ENCODE measurements at places on chromosomes 2 and 18.

- DNase-seq: no peak
Measured at GRCh38 chr2:15733867-15734673, 142.4 kb downstream of the DDX1 start.

DNA sequence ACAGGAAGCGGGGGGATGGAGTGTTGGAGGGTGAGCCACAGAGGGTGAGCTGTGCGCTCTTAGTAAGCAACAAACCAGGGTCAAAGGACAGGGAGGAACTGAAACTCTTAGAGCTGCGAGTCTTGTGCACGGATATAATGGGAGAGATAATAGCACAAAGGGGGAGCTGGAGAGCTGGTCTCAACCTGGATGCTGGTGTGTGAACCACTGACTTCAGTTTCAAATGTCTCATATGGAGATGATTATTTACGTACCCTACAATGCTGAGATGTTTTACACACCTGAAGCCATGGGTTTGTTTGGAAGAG, 35.9 kb downstream of the PTGR3 start:
- peak; percentile 21 for DNase-seq

- DNase-seq: no peak
Measured at GRCh38 chr2:240936106-240936505, 30.0 kb downstream of the CROCC2 start.

DNA sequence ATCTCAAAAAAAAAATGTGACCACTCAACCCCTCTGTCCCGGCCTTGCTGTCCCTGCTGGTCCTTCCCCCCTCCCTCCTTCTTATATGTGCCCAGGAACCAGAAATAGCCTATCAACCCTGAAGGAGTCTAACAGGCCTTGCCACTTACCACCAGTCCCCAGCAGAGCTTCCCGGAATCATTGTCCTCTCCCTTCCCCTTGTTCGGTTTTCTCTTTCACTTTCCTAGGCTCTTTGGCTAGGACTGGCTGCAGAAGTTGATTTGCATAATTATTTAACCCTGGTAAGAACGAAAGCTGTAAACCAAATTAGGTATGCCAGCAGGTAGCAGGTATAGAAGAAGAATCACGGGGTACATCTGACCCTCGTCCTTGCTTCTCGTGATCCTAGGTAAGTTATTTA, 72.6 kb upstream of the ZNF532 start:
- no peak for DNase-seq

DNA sequence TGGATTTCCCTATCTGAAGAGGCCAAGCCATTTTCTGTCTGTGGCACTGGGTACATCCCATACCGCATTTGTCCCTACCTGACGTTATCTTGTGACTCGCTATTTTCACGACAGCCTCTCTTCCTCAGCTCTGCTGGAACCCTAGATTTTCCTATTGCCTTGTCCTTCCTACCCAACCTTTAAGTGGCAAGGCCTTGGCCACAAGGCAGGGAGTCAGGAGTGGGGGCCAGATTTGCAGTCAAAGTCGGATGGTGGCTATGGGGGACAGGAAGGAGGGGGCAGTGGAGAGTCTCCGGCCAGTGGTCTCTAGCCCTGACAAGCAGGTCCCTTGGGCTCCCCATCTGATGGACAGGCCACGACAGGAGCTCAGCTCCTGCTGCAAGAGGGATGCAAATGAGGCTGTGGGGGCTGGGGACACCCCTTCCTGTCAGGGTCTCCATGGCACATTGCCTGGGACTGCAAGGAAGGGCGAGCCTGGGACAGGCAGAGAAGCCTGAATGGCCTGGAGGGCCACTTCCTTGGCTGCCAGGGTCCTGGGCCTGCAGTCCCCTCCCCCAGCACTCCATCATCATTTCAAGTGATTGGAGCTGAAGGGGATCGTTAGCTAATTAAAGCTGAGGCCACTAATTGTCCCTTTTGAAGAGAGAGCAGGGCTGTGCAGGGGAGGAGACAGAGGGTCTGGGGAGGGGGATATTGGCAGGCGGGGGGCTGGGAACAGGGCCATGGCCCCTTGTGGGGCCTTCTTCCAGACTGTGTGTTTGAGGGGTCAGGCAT, 6.3 kb upstream of the ECEL1 start:
- no peak for DNase-seq

- no peak for DNase-seq
Measured at GRCh38 chr2:30265052-30266015, 34.0 kb downstream of the LBH start.

- DNase-seq: no peak
Measured at GRCh38 chr18:60831971-60832370, 459.4 kb upstream of the MC4R start.

- no peak for DNase-seq
Measured at GRCh38 chr2:205902900-205903237, 183.1 kb downstream of the INO80D start.

- no peak for DNase-seq
Measured at GRCh38 chr2:151289972-151290866, 751 bp upstream of the NMI start.

DNA sequence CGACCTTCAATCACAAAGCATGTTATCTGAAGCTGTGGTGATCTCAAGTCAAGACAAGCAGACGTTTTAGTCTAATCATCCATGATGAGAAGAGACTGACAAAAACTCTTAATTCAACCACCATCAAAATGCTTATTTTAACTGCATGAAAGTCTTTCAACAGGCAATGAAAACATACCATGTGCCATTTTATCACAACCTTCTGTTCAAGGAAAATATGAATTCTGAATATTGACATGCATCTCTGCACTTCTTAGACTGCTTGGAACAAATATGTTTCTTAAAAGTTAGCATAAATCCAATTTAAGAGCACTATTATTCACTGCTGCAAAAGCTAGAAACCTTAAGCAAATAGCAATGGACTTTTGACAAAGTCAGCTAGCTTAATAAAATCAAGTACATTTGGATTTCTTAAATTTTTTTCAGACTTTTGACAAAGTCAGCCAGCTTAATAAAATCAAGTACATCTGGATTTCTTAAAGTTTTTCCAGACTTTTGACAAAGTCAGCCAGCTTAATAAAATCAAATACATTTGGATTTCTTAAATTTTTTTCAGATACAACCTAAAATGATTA, 70.9 kb downstream of the OLA1 start:
- DNase-seq: no peak

DNA sequence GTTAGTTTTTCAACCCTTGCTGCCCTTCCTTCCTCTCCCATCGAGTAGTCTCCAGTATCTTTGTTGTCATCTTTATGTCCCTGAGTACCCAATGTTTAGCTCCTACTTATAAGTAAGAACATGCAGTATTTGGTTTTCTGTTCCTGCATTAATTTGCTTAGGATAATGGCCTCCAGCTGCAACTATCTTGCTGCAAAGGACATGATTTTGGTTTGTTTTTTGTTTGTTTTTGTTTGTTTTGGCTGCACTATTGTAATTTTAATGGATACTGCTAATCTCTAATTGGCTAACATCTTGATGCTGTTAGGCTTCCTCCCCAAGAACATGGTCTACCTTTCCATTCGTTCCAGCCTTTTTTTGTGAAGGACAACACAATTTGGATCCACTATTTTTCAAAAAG, 31.2 kb upstream of the HNRNPLL start:
- no peak for DNase-seq

- no peak for DNase-seq
Measured at GRCh38 chr2:224410946-224411561, 9.1 kb upstream of the FAM124B start.

DNA sequence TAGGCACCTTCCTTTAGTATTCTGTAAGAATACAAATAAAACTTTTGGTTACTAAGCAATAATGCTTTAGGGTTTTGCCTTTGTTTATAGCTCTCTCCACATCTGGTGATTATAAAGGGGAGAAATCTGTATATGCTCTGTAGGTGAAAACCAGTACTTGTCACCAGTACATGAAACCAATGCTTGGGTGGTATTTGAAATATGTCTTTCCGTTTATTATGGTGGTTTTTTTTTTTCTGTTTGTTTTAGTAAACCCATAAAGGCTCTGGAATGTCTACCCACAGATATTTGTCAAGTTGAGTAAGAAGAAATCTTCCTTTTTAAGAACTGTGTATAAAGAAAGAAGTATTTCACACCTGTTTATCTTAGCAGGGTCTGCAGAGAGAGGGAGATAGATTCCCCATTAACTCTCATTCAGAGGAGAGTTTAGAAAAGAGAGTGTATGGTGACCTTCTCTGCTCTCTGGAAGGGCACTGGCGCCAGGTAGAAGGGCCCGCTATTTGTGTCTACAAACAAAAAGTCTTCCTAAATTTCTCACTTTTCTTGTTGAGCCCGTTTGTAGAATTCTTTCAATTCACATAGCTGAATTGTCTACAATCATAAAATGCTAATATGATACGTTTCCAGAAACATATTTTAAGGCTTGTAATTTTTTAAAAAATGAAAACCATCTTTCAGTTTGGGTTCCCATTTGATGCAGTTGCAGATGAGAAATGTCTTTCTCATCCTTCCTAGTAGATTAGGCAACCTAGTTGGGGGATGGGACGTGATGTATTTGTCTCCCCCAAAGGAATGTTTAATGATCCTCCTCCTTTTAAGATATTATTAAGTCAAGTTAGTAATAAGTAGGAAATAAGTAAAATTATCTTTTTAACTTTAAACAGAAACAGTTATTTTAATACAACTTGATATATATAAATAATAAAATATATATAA, 33.9 kb downstream of the MAP3K20 start:
- DNase-seq: no peak

DNA sequence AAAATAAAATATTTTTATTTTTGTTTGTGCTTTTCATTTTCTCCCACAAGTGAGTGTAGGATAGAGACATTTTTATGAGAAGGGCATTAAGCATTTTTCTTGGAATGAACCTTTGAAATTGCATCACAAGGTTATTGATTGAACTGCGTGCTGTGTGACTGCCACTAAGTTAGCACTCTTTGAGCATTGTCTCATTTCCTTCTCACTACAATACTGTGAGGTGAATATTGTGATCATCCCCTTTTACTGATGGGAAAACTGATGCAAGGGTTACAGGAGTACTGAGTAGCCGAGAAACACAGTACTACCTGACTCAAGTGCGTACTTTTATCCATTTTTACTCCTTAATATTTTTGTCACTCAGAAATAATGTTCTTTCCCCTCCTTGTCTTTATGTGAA, 2.0 kb downstream of the NBEAL1 start:
- no peak for DNase-seq

- peak; percentile 73 for DNase-seq
Measured at GRCh38 chr18:74353169-74353775, 37.6 kb downstream of the C18orf63 start.

GRCh38 chr2:146666340-146666739, 1178.5 kb upstream of the ACVR2A start:
- DNase-seq: no peak

GRCh38 chr2:129627437-129627836, 352.0 kb upstream of the RAB6C start:
- no peak for DNase-seq

DNA sequence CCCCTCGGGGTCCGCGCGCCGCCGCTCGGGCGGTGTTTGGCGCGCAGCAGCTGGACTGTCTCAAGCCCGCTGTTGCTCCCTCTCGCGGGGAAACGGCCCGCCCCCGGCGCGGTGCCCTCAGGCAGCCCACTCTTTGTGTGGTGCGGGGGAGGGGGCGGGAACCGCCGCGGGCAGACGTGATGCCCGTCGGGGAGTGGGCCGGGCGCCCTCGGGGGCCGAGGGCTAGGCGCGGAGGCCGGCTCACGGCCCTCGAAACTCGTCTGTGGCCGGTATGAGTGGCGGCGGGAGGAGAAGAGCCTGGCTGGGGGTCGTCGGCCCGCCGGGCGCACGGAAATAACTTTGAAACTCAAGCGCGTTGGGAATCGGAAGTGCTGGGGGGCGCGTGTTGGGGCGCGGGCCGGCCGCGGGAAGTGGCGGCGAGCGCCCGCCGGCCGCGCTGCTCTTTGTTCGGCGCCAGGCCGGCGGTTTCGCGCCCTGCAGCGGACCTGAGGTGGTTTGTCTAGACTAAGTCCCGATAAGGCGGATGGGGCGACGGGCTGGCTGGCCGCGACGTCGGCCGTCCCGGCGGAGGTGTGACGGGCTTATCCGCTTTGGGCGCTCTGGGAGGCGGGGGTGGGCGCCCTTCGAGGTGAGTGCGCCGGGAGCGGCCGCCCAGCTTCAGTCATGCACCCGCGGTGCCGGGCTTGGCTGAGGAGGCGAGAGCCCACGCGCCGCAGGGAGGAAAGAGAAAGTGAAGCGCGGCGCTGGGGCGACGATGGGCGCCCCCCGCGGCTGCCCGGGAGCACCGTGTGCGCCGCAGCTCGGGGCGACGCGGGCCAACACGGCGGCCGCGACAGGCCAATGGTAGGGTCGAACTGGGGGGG, 679 bp downstream of the PTMA start:
- DNase-seq: peak; percentile 36

GRCh38 chr2:241344925-241345651, 11.0 kb upstream of the FARP2 start:
- no peak for DNase-seq

GRCh38 chr2:8312221-8312620, 369.6 kb upstream of the ID2 start:
- peak; percentile 91 for DNase-seq

DNA sequence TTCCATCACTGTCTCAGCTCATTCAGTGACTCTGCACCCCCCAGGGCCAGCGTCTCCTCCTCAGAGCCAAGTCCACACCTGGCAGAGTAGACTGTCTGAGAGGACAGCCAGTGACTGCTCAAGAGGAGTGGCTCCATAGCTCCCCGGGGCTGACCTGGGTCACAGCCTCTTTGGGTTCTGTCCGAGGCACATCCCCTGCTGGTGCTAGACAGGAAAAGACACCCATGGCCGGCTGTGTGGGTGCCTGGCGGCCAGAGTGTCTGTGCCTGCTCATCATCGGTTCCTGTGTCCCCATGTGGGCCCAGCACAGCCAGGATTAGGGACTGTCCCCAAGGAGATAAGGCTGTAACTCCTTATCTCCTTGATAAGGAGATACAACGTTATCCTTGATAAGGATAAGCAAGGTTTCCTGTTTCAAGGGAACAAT, 3.5 kb upstream of the CROCC2 start:
- peak; percentile 44 for DNase-seq

DNA sequence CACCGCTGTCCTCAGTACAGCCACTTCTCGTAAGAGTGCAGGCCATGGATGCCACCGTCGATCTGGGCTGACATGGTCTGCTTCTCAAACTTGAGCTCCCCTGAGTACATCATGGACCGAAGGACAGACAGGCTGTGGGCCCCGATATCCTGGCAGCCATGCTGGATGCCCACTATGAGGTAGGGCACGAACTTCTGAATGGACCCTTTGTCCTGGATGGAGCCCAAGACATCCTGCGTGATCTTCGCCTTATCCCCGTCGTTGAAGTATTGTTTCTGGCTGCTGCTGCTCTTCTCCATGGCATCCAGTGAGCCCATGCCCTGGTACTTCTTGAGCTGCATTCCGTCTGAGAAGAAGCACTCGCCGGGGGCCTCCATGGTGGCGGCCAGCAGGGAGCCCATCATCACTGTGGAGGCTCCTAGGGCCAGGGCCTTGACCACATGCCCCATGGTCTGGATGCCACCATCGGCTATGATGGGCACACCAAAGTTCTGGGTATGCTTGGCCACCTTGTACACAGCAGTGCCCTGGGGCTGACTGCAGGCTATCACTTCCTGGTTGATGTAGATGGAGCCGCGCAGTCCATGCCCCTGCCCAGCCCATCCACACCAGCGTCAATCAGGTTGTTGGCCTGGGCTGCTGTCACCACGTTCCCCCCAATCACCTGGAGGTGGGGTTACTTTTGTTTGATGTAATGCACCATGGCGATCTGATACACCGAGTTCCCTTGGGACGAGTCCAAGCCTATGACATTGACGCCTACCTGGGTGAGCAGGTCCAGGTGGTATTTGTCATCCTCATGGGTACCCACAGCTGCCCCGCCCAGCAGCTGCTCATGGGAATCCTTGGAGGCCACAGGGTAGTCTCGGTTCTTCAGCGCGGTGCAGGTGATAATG, 21.8 kb downstream of the CFLAR start:
- DNase-seq: no peak

Data from NCI-H146 (cell line).